ENCODE measurements at places on chromosomes 4 and X.

GRCh38 chr4:67106861-67107460 lies 438.3 kb downstream of the CENPC start:
- no peak for DNase-seq

- no peak for DNase-seq
Measured at GRCh38 chr4:37533286-37534033, 152.7 kb downstream of the RELL1 start.

DNA sequence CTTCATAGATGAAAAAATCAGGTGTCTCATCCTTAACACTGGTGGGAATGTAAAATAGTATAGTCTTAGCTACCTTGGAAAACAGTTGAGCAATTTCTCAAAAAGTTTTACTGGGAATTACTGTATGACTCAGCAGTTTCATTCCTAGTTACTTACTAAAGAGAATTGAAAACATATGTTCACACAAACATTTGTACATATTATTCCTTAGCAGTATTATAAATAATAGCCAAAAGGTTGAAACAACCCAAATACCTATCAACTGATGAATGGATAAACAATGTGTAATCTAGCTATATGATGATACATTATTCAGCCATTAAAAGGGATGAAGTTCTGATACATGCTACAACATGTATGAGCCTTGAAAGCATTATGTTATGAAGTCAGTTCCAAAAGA lies 41.7 kb downstream of the RBM46 start:
- DNase-seq, result no peak

- DNase-seq, result no peak
Measured at GRCh38 chrX:43313035-43313434, 343.1 kb upstream of the MAOA start.

- DNase-seq, result no peak
Measured at GRCh38 chrX:21840193-21840545, 752 bp downstream of the MBTPS2 start.

DNA sequence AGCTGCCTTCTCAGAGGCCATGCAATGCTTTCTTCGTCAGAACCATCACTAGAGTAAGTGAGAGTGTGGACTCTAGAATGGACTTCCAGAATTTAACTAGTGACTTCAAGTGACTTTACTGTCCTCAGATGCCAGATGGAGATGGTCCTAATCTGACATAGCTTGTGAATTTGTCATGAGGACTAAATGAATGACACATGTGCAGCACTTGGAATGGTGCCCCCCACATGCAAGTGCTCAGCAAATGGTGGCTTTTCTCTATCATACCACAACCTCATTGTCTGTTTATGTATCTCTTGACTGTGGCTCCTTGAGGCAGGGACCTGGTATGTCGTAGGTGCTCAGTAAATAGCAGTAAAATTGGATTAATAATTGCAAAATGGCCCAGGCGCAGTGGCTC lies 91.6 kb upstream of the STX18 start:
- DNase-seq, result no peak

GRCh38 chr4:185644408-185644807 lies 109.1 kb upstream of the PDLIM3 start:
- no peak for DNase-seq

DNA sequence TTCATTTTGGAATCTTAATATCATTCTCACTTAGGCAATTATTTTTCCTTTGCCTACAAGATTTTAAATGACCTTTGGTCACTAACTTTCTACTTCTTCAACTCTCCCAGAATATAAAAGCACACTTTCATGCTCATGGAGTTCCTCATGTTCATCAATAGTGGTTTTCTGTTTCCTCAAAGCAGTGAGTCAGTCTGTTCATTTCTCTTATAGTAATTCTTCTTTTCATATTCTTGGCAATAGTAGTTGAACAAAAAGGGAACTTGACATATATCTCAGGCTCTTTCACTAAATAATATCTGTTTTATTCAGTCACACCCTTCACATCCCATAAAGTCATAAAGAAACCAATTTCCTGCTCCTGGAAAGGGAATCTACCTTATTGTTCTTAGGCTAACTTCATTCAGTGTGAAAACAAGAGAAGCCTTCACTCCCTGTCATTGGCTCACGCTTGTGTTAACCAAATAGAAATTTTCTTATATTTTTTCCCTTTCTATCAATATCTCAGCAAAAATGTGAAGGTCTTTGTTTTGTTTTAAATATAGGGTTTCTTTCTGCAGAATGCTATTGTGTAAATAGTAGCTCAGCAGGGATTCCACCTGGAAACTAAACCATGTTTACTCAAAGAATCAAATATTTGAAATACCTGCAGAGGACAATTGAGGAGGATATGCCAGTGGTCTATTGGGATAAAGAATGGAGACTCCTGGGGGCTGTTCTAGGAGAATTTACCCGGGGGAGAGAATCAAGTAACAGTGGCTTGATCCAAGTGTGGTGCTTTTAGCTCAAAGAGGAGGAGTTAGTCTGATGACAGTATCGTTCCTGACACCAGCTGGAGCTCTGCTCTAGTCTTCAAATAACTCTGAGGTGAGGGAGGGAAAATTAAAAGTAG lies 13.4 kb upstream of the TNIP3 start:
- no peak for DNase-seq

DNA sequence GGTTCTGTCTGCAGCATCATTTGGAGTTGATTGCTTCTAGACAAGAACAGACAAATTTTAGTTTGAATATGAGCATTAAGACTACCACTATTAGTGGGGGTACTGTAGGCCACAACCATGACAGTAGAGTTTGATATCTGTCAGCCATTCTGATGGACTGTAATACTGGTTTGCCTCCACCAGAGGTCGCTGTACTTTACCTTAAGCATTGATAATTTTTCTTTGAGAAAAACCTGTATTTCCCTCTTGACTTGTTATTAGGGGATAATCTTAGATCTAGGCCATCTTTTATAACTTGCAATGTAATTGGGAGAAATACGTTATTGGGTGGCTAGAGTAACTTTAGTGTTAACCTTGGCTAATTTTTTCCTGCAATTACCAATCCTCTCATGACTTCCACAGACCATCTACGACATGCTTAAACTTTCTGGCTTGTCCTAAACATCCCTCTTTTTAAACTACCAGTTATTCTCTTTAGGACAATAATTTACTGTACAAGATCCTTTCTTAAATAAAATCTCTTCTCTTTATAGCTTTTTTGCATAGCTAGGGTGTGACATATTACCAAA lies 562.4 kb downstream of the MAGEB5 start:
- DNase-seq, result no peak

- peak; percentile 44 for DNase-seq
Measured at GRCh38 chr4:156638334-156638733, 333.3 kb downstream of the PDGFC start.

GRCh38 chrX:135087867-135088266 lies 32.5 kb downstream of the ETDB start:
- DNase-seq, result no peak

Measured in trophoblast cell (in vitro differentiated cells and primary cell).